ENCODE measurements at places on chromosomes 13 and 19. TPM values are rescaled to one million over a fixed set of nuclear protein-coding genes. Genes with fewer than 3 reads are reported as not detected.

The ADGRE3 gene
- total RNA-seq, result not detected

The ZNF536 gene
- not detected for total RNA-seq

The LILRB3 gene
- not detected for total RNA-seq

The ZNF790 gene
- total RNA-seq, result 6.3 TPM

The ZNF610 gene
- 3.2 TPM for total RNA-seq

The MBD3L2 gene
- total RNA-seq, result not detected

The MYH14 gene
- total RNA-seq, result not detected

The DMKN gene
- total RNA-seq, result 4.2 TPM

Measured in cardiac atrium fibroblast (primary cell).